ENCODE measurements at places on chromosomes 5 and 9.

- no peak for DNase-seq
These were observed 638.1 kb downstream of the ACTL7B start for GRCh38 chr9:108217431-108218349.

DNA sequence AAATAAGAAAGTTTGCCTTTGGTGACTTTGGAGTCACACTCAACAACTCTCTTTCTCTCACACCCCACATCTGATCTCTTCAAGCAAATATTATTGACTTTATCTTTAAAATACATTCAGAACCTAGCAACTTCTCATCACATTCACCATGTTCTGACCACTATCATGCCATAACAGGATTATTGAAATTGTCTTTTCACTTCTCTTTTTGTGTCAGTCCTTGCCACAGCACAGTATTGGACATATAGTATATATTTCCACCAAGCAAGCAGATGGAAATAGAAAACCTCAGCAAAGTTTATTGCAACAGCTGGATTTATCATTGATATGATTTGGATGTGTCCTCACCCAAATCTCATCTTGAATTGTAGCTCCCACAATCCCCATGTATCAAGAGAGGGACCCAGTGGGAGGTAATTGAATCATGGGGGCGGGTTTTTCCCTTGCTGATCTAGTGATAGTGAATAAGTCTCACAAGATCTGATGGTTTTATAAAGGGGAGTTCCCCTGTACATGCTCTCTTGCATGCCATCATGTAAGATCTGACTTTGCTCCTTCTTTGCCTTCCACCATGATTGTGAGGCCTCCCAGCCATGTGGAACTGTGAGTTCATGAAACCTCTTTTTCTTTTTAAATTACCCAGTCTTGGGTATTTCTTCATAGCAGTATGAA is 26.9 kb upstream of the ITGA1 start:
- DNase-seq = no peak

DNA sequence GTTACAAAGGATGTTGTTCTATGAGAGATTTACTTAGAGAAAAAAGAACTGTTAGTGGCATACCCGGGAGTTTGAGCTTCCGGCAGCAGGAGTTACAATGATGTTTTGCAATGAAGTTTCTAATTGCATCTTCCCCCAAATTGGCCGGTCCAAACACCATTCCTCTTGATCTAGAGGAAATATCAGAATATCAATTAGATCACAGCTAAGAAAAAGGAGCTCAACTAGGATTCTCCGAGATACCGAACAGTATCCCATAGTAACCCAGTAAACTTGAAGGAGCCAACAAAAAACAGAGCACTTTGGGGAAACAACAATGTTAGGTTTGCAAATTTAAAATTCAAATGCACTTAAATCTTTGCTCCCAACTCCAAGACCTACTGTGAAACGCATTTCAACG is 159.5 kb downstream of the TRPM6 start:
- no peak for DNase-seq

DNA sequence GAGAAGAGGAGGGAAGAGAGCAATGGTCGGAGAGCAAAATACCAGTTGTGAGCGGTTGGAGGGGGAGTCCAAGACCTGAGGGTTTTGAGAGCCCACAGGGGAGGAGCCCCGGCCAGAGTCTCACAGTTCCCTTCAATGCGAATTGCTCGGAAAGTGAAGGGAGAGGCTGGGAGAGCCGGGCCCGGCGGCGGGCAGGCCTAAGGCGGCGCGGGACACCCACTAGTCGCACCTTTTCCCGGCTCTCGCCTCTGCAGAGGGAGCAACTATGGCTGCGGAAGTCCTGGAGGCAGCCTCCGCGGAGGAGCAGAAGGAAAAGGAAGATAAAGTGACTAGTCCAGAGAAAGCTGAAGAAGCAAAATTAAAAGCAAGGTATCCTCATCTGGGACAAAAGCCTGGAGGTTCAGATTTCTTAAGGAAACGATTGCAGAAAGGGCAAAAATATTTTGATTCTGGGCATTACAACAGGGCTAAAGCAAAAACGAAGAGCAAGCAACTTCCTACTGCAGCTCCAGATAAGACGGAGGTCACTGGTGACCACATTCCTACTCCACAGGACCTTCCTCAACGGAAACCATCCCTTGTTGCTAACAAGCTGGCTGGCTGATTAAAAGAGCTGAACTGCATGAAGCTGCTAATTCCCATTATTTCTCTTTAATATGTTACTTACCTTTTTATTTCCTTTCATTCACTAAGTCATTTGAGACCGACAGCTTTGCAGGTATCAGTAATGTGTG is 6.5 kb upstream of the BTNL3 start:
- no peak for DNase-seq

DNA sequence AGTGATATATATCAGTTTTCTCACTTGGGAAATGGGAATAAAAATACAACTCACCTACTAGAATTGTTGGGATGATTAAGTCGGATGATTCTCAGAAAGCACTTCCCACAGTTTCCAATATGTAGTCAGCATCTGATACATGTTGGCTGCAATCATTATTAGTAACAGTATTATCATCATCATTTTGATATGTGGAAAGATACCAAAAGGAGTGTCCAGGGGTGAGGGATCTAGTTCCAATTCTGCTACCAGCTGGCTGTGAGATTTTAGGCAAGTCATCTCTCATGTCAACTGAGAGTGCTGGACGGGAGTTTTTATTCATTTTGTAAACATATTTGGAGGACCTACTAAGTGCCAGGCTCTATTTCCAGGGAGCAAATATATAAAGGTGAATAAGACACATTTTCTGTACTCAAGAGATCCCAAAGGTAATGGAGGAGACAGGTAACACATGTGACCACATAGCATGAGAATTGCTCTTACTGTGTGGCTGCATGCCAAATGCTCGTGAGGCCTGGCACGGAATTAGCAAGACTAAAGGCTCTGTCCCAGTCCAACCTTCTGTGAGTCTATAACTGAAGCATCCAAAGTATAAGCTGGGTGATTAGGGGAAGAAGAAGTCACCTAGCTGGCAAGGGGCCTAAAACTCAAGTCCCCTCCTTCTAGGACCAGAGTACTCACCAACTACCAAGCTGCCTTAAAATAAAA is 83.0 kb downstream of the GRIA1 start:
- no peak for DNase-seq

- no peak for DNase-seq
These were observed 233.1 kb upstream of the MSX2 start for GRCh38 chr5:174491265-174491664.

DNA sequence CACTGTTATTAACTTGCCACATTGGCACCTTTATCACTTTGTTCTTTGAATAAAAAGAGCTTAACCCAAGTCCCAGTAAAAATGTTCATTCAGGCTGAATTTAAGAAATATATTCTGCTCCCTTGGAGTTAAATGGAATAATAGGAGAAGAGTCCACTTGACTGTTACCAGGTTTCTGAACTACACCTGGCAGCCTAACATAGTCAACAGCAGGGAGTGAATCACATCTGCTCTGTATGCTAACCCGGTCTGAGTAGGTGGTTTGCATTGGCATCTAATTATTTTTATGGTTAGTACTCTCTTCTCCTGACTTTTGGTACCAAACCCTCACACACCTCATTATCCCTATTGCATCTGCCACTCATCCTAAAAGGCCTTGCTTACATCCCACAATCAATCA is 86.7 kb downstream of the STK32A start:
- peak; percentile 34 for DNase-seq

DNA sequence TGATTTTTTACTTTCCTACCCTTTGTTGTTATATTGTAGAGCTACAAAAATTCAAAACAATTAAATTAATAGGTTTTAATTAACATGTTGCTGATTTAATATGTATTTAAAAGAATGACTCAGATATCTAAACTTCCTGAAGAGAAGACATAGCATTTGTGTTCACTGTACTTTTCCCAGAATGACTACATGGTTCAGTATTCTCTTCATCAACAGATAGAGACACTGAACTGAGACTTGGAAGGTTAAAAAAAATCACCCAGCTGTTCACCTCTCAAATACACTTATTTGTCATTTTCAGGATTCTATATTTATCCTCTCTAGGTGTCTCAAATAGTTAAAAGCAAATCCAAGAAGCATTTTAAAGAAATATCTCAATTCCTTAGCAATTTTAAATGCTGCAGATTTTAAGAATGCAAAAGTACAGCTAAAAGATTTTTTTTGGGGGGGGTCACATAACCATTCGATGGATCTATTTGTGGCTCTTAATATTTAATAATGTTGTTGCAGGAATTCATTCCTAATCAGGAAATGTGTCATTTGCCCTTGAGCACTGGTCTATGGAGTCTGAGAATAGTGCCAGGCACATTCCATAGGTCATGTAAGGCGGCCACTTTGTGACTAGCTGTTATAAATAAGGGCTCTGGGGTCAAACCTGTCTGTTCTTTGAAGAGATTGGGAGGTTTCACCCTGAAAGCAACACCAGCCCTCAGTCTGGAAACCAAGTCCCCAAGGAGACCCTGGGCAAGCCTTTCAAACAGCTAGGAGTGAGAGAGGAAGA is 463.1 kb downstream of the NR2F1-AS1 start:
- no peak for DNase-seq

DNA sequence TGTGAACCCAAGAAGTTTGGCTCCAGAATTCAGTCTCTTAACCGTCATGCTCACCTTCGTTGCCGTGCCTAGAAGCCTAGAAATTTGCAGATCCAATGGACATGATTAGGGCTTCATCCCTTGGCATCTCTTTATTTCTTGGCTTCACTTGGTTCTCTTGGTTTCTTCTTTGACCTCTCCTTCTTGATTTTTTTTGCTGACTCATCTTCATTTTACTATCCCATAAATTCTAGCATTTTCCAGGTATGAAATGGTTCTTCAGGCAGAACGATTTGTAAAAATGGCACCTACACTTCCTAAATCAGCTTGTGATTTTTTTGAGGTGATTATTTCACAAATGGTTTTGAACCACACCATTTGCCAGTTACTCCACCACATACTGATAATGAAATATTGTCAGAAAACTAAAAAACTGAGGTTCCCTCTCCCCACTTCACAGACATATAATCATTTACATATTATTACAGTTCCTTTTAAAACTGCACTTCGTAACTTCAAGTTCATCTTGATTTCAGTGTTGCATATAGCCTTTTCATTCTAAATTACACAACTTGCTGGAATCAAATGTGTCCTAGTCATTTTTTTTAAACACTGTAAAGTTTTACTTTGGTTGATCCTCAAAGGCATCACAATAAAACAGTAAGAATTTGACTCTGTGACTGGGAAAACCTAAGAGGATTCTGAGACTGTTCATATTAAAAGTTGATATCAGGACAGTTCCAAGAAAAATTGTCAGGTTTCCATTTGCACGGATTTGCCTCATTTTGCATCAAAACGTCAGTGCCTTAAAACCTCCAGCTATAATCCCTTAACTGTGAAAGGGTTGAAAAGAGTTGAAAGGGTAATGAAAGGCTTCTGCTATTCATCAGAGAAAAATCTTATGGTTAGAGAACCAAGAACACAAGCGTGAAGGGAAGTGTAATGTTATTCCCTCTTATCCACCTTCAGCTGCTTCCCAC is 8.9 kb upstream of the NREP start:
- DNase-seq = no peak

DNA sequence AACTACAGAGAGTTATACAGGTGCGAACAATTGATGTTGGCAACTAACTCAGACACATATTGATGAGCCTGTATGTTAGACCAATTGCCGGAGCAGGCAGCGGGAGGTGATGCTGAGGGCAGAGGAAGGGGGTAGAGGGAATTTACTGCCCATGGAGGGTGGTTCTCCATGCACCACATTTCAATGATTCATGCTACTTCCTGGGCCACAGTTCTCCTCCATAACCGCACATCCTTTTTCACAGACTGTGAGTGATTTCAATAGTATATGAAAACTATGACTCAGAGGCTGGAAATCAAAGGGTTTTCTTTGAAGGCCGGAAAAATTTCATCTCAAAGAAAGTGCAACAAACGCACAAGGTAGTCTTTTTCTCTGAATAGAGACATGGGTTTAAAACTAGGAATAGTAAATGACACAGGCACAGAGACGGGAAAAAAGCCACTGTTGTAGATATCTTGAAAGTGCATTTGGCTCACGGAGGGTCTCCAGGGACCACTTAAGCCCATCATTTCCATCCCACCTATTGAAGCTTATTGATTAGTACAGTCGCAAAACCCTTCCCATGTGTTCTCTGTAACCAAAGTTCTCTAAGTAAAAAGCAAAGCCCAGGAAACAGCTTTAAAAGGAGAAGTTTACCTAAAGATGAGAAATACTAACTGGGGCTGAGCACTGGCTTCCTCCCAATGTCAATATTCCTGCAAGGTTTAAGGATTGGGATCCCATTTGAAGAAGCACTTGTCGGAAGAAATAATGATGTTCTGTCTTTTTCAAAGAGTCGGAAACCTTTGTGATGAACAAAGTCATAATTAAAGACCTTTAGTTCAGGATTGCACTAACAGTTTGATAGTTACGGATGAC is 28.0 kb upstream of the ADAM19 start:
- DNase-seq = no peak

GRCh38 chr9:98342098-98342819 is 86.8 kb upstream of the TBC1D2 start:
- no peak for DNase-seq
